ENCODE measurements at places on chromosomes 2 and 18.
A peak's percentile ranks its signal among the peaks of the same experiment; 100 is the strongest.

DNA sequence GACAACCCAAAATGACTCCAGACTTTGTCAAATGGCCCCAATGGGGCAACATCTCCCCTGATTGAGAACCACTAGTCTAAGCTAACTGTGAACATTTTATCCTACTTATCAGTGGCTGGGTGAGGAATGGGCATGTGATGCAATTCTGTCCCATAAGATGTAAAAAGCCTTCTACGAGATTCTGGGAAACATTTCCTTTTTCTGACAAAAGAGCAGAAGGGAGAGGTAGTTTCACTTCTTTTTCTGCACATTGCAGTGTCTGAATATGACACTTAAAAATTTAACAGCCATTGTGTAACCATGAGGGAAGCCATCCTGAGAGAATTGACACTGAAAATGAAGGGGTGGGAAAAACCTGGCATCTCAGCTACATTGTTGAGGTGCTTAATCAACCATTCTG is 17.3 kb upstream of the MARCHF4 start:
- H3K4me1 ChIP-seq: no peaks in the 10 kb centered on the region
- no peaks in the 10 kb centered on the region for H3K27me3 ChIP-seq
- H3K36me3 ChIP-seq: no peaks in the 10 kb centered on the region
- no peak overlapping the region for H3K4me3 ChIP-seq
- H3K27ac ChIP-seq: no peak overlapping the region

GRCh38 chr2:171317492-171318125 is 116.2 kb downstream of the METTL8 start:
- DNase-seq: no peak
- no peaks in the 10 kb centered on the region for H3K27me3 ChIP-seq
- H3K4me3 ChIP-seq: no peak overlapping the region
- no peak overlapping the region for H3K27ac ChIP-seq
- peaks cover 5% of the 10 kb centered on the region for H3K4me1 ChIP-seq
- no peaks in the 10 kb centered on the region for H3K36me3 ChIP-seq

DNA sequence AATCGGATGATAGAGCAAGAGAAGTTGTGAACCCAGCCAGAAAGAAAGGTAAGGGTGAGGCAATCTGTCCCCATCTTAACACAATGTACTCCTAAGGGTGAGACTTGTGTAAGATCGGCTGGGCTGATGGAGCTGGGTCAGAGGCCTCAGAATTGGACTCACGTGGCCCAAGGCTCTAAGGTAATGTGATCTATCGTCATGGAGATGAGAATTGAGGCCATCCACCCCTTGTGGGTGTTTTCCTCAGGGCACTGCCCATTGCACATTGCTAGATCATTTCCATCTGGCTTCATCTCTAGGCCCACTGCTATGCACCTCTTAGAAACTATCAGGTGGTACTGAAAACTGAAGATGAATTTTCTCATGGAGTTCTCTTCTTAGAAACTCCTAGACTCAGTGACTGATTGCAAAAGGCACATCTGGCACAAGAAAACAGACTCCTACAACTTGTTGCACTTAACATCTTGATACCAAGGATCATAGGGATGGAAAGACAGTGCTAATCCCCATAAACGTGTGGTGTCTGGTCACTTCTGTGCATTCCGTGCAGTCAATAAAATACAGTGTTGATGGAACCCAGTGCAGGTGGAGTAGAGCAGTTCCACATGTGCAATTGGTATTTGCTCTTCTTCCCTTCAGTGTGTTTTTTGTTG is 228.9 kb upstream of the FOSL2 start:
- no peaks in the 10 kb centered on the region for H3K27me3 ChIP-seq
- H3K4me1 ChIP-seq: peaks cover 15% of the 10 kb centered on the region
- no peaks in the 10 kb centered on the region for H3K36me3 ChIP-seq
- H3K4me3 ChIP-seq: no peak overlapping the region
- H3K27ac ChIP-seq: no peak overlapping the region
- DNase-seq: peak; percentile 14

DNA sequence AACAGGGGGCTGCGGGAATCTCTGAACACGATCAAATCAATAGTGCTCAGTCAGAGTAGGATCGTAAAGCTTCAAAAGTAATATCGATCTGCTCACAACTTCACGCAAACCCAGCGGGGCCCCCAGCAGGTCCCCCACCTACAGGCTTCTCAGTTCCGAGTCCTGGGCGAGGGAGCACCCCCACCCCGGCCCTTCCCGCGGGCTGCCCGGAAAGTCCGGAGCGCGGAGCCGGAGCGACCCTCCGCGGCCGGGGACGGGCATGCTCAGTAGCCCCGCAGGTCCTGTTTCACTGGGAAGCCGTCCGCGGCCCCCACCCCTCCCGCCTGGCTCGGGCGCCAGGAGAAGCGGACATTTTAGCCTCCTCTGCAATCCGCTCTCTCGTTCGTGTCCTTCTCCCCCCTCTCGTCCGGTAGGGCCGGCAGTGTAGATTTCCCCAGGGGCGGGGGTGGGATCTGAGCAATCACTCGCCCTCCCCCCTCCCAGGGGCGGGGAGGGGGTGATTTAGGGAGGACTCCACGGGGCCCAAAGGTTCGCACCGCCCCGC is 3.3 kb upstream of the SPRED2 start:
- peak overlapping the region; percentile 78 for H3K4me3 ChIP-seq
- H3K27ac ChIP-seq: peak overlapping the region; percentile 98
- H3K4me1 ChIP-seq: peaks cover 22% of the 10 kb centered on the region
- peak; percentile 97 for DNase-seq
- no peaks in the 10 kb centered on the region for H3K36me3 ChIP-seq
- no peaks in the 10 kb centered on the region for H3K27me3 ChIP-seq

DNA sequence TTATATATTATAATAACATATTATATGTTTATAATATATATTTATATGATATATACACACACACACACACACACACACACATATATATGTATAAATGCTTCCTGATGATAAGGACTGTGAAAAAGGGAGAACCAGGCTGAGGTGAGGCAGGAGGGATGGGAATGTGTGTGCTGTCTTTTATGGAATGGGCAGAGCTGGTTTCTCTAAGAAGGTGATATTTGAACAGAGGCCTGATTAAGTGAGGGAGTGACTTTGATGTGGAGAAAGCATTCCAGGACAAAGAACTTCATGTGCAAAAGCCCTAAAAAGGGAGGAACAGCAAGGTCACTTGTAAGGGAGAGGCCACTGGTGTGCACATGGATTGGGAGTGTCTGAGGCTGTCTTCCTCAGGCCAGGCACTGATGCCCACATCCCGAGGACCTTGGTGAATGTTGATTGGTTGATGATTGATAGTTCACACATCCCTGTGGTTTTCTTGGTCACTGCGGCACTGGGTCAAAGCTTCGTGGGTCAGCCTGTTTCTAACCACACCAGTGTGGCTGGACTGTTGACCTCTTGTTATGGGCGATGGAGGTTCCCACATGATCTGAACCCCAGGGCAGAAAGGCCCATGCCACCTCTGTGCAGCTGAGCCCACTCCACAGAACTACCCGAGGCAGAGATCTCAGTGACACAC is 196.9 kb downstream of the MYCN start:
- no peaks in the 10 kb centered on the region for H3K4me1 ChIP-seq
- no peak overlapping the region for H3K27ac ChIP-seq
- H3K36me3 ChIP-seq: no peaks in the 10 kb centered on the region
- no peaks in the 10 kb centered on the region for H3K27me3 ChIP-seq

DNA sequence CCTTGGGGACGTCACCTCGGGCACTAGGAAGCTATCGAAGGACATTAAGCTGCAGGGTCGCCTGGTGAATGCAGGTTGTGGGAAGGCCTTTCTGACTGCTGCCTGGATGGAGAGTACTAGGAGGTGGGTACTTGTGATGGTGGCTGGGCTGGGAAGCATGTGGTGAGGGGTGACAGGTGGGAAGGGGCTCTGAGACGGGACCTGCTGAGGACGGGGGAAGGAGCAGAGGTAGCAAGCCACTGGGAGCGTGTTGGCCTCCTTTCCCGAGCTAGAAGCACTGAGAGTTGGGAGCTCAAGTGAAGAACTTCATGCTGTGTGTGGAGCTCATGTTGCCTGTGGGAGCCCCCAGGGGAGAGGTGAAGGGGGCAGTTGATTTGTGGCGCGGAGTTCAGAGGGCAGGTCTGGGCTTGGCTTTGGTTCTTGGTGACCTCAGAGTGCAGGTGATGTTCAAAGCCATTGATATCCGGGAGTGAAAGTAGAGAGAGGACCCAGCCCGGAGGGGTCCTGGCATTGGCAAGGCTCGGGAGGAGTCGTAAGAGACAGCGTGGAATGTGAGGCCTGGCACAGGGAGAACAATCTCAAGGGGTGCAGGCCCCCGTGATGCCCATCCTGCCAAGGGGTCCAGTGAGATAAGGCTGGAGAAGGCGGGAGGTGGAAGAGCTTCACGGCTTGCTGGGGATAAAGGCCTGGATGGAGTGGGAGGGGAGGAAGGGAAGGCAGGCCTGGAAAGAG is 13.2 kb downstream of the MROH2A start:
- DNase-seq: no peak
- no peak overlapping the region for H3K27ac ChIP-seq
- H3K4me1 ChIP-seq: no peaks in the 10 kb centered on the region
- no peaks in the 10 kb centered on the region for H3K27me3 ChIP-seq
- H3K36me3 ChIP-seq: no peaks in the 10 kb centered on the region

DNA sequence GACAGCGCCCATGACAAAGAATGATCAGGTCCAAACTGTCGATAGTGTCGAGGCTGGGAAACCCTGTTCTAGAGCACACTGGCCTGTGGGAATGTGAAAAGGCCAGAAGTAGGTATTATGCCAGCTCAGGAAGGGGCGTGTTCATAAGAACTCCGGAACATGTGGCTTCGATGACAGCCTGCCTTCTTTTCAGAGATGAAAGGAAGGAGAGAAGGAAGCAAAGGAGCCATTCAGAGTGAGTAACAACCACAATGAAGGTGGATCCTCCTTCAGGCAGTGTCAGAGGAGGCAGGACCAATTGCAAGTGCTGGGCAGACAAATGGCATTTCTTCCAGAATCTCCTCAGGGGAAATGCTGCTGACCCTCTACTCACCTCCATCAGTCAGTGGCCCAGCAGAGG is 58.5 kb downstream of the NCKAP5 start:
- no peaks in the 10 kb centered on the region for H3K27me3 ChIP-seq
- H3K27ac ChIP-seq: no peak overlapping the region
- no peak for DNase-seq
- H3K4me1 ChIP-seq: peaks cover 3% of the 10 kb centered on the region

GRCh38 chr18:50401888-50402287 is 27.0 kb downstream of the SKA1 start:
- H3K27ac ChIP-seq: no peak overlapping the region
- peaks cover 13% of the 10 kb centered on the region for H3K4me1 ChIP-seq
- peak; percentile 54 for DNase-seq
- no peak overlapping the region for H3K4me3 ChIP-seq
- H3K36me3 ChIP-seq: no peaks in the 10 kb centered on the region

GRCh38 chr2:120691410-120691809 is 44.3 kb upstream of the GLI2 start:
- H3K36me3 ChIP-seq: no peaks in the 10 kb centered on the region
- no peak for DNase-seq
- no peak overlapping the region for H3K27ac ChIP-seq
- no peak overlapping the region for H3K4me3 ChIP-seq

GRCh38 chr2:54602736-54603322 is 120.6 kb upstream of the EML6 start:
- no peak overlapping the region for H3K27ac ChIP-seq
- H3K36me3 ChIP-seq: peaks cover 22% of the 10 kb centered on the region
- H3K27me3 ChIP-seq: no peaks in the 10 kb centered on the region
- no peak for DNase-seq
- H3K4me1 ChIP-seq: no peaks in the 10 kb centered on the region
- no peak overlapping the region for H3K4me3 ChIP-seq

DNA sequence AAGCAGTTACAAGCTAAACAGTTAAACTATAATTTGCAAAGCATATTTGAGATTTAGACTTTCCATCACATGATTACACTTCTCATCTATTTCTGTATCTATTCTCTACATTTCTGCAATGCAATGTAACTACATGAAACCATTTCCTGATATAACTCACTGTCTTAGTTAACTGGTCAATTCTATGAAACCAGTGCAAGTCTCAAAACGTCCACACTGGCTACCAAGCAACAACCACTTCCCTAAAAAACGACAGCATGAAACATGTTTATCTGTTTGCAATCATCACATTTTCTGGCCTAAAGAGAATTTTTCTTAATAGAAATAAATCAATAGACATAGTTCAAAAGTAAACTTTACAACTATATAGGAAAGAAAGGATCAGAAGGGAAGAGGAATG is 17.4 kb downstream of the FECH start:
- no peaks in the 10 kb centered on the region for H3K27me3 ChIP-seq
- peaks cover 33% of the 10 kb centered on the region for H3K36me3 ChIP-seq
- H3K4me3 ChIP-seq: no peak overlapping the region
- no peak for DNase-seq

DNA sequence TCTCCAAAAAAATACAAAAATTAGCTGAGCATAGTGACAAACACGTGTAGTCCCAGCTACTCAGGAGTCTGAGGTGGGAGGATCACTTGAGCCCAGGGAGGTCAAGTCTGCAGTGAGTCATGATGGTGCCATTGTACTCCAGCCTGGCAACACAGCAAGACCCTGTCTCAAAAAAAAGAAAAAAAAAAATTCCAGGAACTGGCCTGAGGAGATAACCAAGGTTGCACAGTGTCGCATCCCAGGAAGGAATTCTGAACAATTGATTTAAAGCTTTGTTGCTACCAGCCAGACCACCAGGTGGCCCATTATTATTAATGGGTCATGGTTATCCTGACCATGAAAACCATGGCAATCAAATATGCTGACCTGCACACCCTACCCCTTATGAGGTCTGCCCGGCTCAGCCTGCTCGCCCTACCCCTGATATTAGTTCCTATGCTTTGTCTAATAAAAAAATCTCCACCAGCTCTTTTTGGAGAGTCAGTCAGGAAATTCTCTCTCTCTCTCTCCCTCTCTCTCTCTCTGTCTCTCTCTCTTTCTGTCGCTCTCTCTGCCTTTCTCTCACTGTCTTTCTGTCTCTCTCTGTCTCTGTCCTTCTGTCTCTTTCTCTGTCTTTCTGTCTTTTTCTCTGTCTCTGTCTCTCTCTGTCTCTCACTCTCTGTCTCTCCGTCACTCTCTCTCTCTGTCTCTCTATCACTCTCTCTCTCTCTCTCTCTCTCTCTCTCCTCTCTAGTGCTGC is 73.7 kb downstream of the NCAPH start:
- H3K36me3 ChIP-seq: no peaks in the 10 kb centered on the region
- H3K4me3 ChIP-seq: no peak overlapping the region
- no peak overlapping the region for H3K27ac ChIP-seq
- no peaks in the 10 kb centered on the region for H3K27me3 ChIP-seq

GRCh38 chr2:60268661-60269060 is 284.8 kb downstream of the BCL11A start:
- no peaks in the 10 kb centered on the region for H3K27me3 ChIP-seq
- H3K27ac ChIP-seq: no peak overlapping the region
- DNase-seq: no peak
- H3K4me1 ChIP-seq: no peaks in the 10 kb centered on the region

- no peaks in the 10 kb centered on the region for H3K4me1 ChIP-seq
- H3K27me3 ChIP-seq: no peaks in the 10 kb centered on the region
- H3K4me3 ChIP-seq: peak within 1 kb of the TSS; percentile 75
- DNase-seq: peak; percentile 99
- peaks cover 4% of the 10 kb centered on the region for H3K36me3 ChIP-seq
- H3K27ac ChIP-seq: peak within 1 kb of the TSS; percentile 88
These were observed at the start of gene D2HGDH for GRCh38 chr2:241734467-241735208. Gene D2HGDH (plus strand): TSS chr2:241734630. CDS start chr2:241735225, 595 bp downstream.
